CD4-positive, alpha-beta T cell treated with Interleukin-2 at 100 ng/mL for 4 hours (primary cell): ENCODE measurements at places on chromosomes 12 and 14.

GRCh38 chr12:121719926-121720414, 7.4 kb downstream of the TMEM120B start:
- DNase-seq: no peak

GRCh38 chr12:109461049-109461845, 15.9 kb downstream of the KCTD10 start:
- no peak for DNase-seq

DNA sequence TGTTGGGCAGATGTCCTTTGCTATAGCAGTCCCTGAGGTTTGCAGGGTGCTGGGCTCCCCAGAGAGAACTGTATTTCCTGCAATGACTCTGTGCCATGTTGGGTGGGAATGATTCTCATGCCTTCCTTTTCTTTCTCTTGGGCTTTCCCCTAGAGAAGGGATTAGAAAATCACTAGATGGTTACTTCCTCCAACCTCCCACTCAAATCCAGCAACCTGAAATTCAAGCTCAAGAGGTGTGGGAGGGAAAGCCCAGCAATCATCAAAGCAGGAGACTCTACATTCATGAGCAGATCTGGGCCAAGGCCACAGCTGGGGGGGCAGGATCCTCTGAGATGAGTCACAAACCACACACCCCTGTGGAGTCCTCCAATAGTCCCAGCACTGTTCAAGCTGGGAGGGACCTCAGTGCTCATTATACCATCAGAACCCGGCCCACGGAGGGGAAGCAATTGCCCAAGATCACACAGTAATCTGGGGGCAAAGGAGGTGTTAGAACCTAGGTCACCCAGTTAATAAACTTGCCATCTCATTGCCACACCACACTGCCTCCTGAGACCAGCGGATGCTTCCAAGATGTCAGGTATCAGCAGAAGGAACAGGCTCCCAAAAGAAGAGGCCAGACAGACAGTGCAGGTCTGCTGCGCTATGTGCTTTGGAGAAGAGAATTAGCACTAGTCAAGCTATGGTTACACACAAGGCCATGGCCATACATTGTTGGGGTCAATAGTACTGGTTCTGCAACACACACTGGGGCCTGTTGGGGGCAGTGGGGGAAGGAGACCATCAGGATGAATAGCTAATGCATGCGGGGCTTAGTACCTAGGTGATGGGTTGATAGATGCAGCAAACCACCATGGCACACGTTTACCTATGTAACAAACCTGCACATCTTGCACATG, 65.7 kb downstream of the TTC9 start:
- no peak for DNase-seq

GRCh38 chr14:104726600-104727451, 2.8 kb downstream of the ADSS1 start:
- no peak for DNase-seq

GRCh38 chr14:39034481-39035296, 68.3 kb downstream of the SEC23A start:
- no peak for DNase-seq

GRCh38 chr12:120267736-120268135, 2.2 kb upstream of the PXN start:
- DNase-seq: no peak

DNA sequence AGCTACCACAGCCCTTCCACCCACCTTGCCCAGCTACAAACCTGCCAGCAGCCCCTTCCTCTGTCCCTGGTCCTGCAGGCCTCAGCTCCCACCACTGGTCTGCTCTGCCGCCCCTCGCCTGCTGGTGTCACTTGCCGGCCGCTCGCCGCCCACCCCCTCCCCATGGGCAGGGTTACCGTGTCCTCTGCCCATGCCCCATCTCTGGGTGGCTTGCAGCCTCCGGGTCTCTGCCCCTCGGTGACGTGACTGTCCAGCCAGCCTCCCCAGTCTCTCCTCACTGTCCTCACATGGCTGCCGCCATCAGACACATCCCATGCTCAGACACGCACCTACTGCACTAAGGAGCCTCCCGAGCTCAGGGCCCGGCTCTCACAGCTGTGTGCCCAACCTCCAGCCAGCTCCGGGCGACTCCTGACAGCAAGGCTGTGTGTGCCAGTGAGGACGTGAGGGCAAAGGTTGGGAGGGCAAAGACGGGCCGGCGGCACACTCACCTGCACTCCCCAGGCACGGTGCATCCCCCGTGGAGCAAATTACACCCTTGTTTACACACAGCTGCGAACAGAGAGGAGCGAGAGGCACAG, 13.4 kb downstream of the JAG2 start:
- no peak for DNase-seq

DNA sequence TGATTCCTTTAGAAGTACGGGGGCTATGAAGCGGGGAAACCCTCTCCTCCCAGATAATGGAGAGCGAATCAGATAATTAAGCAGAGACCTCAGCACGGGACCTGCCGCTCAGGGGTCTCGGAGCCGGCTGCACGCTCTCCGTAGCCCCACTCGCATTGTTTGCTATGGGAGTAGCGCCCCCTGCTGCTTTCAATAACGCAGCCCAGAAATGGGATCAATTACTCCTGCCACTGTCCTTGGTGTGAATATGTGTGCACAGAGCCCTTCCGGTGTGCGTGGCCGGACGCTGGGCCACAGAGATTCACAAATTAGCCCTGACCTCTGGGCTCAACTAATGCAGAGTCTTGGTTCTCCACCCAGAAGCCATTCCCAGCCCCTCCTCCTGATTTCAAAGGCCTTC, 76.4 kb upstream of the TMEM132C start:
- no peak for DNase-seq

DNA sequence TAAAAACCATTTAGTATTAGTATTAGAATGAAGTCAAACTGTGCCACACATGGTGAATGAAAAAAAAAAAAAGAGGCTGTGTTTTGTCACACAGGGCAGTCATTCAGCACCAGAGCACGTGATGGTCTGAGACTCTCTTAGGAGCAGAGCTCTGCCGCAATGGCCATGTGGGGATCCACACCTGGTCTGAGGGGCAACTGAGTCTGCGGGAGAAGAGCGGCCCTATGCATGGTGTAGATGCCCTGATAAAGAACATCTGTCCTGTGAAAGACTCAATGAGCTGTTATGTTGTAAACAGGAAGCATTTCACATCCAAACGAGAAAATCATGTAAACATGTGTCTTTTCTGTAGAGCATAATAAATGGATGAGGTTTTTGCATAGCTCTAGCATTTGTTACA, 12.2 kb upstream of the BDKRB1 start:
- no peak for DNase-seq

GRCh38 chr14:62280366-62280765, 518.1 kb downstream of the SNAPC1 start:
- no peak for DNase-seq

GRCh38 chr14:93096691-93097322, 18.9 kb downstream of the ITPK1 start:
- DNase-seq: no peak

DNA sequence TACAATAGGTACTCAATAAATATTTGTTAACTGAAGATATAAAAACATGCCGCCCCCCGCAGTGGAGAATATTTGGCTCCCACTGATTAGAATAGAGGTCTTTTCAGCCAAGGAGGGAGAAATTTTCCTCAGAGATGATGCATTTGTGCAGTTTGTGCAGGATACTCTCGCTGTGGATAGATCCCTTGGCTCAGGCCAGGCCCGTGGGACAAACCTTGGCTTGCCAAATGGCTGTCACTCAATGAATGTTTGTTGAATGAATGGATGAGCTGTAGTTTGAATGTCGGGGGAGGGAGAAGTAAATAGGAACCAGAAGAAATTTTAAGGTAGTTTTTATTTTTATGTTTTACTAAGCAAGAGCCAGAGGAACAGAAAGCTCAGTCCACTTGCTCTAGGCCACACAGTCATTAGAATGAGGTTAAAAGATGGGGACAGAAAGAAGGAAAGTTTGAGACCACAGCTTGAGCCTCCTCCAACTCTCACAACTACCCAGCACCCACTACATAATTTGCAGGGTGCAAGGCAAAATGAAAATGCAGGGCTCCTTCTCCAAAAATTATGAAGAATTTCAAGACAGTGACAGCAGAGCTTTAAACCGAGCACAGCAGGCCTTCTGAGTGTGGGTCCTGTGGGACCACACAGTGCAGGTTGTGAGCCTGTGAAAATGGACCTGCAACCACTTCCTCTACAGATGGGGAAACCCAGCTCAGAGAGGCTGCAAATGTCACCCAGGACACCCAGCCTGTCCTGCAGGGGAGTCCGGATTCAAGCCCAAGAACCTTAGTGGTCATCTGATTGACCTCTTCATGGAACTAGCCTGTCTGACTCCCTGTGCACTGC, 51.4 kb downstream of the WSCD2 start:
- DNase-seq: no peak
